Muscle of arm (tissue), 14 donors: ENCODE measurements at places on chromosomes 6 and 20. TPM values are rescaled to one million over a fixed set of nuclear protein-coding genes. Genes with fewer than 3 reads are reported as not detected.

Gene OSBPL2
- polyA plus RNA-seq: 25.4 TPM

Gene TMEM151B
- 0.54 TPM for polyA plus RNA-seq

Gene TRIM31
- not detected for polyA plus RNA-seq

Gene RNF182
- 3.7 TPM for polyA plus RNA-seq

Gene SRMS
- polyA plus RNA-seq: not detected

Gene BPIFA1
- not detected for polyA plus RNA-seq

Gene HLA-DQB2
- polyA plus RNA-seq: not detected

Gene ANKS1A
- polyA plus RNA-seq: 31.3 TPM

Gene WFDC10B
- not detected for polyA plus RNA-seq

GRCh38 chr20:52410731-52411234 is 219.2 kb upstream of the ZFP64 start:
- no peak for DNase-seq

- DNase-seq: no peak
These were observed 108.0 kb downstream of the PRND start for GRCh38 chr20:4829514-4830215.

GRCh38 chr6:5726976-5727718 is 279.6 kb downstream of the NRN1 start:
- DNase-seq: no peak

- DNase-seq: no peak
These were observed 137.5 kb downstream of the NRN1 start for GRCh38 chr6:5869261-5869660.

- no peak for DNase-seq
These were observed 19.9 kb downstream of the GATA5 start for GRCh38 chr20:62455929-62456328.

DNA sequence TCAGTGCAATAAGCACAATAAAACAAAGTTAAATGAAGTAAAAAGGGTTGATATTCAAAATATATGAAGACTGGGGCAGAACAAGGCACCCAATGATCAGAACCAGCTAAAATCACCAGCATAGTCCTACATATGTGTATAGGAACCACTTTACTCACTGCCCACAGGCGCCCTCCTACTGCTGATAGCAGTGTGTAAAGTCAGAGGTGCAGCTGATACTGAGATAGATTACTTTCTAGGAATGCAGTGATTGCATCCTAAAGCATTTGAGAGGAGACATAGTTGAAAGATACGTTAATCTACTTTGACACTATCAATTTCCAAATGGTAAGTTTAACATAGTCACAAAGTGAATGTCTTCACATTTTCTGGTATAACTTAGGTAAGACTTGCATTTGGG is 161.1 kb upstream of the MCHR2 start:
- DNase-seq: no peak

GRCh38 chr6:112184951-112185350 is 69.4 kb downstream of the LAMA4 start:
- DNase-seq: no peak

- no peak for DNase-seq
These were observed 424.7 kb downstream of the MMUT start for GRCh38 chr6:49038294-49038822.

- DNase-seq: peak; percentile 57
These were observed 220.2 kb upstream of the EXOC2 start for GRCh38 chr6:912871-913835.

GRCh38 chr20:60254901-60255411 is 296.7 kb downstream of the CDH26 start:
- no peak for DNase-seq

GRCh38 chr6:111267764-111268333 is 180.5 kb downstream of the SLC16A10 start:
- no peak for DNase-seq

GRCh38 chr20:11891077-11891775 is 26.5 kb upstream of the BTBD3 start:
- DNase-seq: peak; percentile 69

- DNase-seq: no peak
These were observed 148.1 kb upstream of the TENT5A start for GRCh38 chr6:81900616-81901015.

DNA sequence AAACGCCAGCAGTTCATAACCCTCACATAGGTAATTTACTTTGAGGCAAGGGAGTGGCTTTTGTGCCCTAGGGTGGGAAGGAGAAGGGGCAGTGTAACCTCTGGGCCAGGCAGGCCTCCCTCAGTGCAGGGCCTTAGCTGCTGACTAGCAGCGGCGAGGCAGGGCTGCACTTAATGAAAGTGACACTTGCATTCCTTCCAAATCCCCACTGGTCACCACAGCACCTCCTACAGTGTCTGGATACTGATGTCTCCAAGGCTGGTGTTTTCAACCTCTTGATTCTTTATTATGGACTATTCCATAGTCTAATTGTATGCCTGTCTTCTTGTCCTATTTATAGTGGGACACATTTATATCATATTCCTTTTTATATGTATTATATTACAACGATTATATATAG is 152.7 kb downstream of the LY86 start:
- no peak for DNase-seq

DNA sequence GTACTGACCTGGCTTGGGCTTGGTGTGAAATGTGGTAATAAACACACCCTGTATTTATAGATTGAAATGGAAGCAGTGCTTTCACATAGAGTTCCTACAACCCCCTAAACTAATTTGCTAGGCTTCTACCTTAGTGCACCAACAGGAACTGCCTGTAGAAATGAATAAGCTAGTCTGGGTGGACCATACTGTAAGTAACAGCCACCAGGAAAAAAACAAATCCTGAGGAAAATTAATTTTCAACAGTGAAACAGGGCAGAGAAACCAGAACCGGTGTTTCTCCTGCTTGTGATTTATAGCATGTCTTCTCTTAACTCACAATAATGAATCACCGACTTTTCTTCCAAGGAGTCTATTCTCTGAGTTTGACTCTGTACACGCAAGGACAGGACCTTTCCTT is 184.8 kb upstream of the HDAC2 start:
- no peak for DNase-seq

DNA sequence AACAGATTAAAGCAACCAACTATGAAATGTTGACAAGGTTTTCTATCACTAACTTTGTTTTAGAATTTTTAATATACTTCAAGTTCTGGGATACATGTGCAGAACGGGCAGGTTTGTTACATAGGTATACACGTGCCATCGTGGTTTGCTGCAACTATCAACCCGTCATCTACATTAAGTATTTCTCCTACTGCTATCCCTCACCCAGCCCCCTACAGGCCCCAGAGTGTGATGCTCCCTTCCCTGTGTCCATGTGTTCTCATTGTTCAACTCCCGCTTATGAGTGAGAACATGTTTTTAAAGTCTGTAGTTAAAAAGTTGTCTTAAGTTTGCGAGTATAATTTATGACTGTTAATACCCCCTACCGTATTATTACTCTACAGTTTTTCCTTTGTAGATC is 844.3 kb upstream of the MANEA start:
- DNase-seq: no peak

- DNase-seq: no peak
These were observed 374.5 kb downstream of the RNGTT start for GRCh38 chr6:88588938-88589337.

- no peak for DNase-seq
These were observed 28.3 kb downstream of the NFATC2 start for GRCh38 chr20:51514249-51514648.

- DNase-seq: peak; percentile 75
These were observed 161.6 kb upstream of the TNFAIP3 start for GRCh38 chr6:137705160-137706082.

DNA sequence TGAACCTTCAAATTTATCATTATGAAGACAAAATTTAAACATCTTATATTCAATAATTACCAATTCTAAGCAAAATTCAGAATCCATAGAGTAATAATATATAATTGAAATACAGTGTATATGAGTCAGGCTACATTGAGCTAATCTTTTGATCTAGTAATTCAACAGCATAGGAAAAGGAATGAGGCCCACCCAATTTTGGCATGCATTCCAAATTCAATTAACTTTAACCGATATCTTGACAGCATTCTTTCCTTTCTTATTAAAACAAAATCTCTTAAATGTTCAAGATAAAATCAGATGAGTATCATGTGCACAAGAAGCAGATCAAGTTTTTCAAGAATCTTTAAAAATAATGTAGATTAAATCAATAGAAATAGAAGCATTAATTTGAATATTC is 132.9 kb upstream of the QKI start:
- no peak for DNase-seq

GRCh38 chr6:167462514-167463312 is 137.8 kb downstream of the TTLL2 start:
- DNase-seq: no peak

GRCh38 chr6:167797011-167797471 is 29.7 kb upstream of the AFDN start:
- no peak for DNase-seq

DNA sequence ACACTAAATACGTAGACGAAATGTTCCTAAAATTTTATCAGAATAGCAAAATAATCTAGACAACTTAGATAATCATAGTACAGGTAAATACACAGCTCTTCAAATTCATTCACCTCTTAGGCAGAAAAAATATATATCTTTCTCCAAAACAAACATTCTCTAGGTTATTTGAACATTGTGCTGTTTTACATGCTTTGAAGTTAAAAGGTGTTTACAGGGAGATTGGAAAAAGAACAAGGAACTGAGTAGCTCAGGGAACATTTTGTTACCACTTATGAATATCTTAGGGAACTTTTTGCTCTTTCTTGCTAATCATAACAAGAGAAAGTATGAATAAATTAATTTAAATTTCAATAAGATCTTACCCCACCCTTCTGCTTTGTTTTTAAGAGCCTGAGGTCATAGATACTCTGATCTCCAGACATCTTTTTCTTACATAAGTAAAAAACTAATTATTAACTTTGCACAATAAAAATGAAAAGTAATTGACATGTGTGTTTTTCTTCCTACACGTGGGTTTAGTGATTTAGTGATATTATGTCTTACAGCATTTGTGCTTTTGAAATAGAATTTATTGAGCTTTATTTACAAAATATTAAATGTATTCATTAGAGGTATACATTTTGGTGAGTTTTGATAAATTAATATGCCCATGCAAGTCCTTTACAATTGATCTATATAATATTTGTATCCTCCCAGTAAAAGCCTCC is 1141.4 kb upstream of the EYS start:
- no peak for DNase-seq

GRCh38 chr6:106885679-106886078 is 88.8 kb downstream of the CD24 start:
- no peak for DNase-seq

DNA sequence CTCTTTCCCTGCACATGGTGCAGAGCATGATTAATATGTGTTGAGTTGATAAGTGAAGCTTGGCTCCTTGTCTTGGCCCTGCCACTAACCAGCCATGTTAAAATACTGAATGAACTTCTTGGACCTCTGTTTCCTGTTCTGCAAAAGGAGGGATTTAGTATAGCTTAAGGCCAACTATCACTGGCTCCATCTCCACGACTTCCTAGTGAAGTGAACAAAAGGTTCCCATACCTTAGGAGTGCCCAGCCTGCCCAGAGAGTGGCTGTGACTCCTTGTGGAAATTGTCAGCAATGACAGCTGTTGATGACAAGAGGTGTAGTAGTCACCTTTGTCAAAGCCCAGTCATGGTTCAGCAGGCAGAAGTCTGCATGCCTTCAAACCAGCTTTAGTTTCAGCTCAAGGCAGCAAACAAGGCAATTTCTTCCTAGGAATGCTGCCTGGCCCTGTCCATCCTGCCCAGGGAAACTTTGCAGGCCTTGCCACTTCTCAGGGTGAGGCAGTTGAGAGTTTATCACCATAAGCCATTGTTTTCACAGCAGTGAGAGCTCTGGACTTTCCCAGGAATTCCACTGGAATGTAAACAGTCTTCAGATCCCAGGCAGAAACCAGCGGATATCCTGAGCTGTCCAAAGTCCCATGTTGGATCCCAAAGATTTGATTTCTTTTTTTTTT is 169.7 kb upstream of the TNFAIP3 start:
- no peak for DNase-seq

DNA sequence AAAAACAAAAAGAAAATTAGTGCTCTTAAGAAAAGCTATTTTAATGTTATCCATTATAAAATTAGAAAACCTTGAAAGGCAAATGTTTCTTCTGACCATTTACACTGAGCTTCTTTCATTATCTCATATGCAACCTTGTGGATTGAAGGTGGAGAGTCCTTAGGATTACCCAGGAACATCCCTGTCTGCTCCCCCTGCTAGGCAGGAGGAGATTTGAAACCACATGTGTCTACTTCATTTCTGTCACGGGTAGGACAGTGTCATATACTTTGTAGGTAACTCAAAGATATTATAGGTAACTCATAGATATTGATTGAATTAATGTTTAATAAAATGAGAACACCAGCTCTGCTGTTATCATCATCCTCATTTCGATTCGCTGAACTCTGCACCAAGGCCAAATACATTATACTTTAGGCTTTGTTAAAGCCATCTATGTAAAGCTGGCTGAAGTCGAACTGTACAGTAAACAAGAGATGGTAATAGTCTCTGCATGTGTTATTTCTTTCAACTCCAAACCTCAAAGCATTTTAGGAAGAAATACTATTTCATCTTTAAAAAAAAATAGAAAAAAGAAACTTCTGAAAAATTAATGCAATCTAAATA is 49.5 kb downstream of the HDAC2 start:
- DNase-seq: no peak

DNA sequence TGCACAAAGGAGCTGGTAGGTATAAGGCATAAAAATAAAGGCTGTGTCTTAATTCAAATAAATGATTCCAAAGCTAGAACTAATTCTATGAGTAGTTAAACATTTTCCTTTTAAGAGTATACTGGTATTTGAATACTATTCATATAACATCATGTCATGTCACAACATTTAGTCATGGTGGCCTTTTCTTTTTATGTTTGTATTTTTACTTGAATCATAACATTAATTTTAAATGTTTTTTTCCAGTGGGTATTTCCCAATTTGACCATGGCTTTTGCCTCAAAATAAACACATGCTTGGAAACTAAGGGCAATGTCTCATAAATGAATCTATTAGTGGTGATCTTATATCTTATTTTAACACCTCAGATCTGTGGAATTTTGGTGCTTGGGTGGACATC is 177.1 kb downstream of the CD109 start:
- no peak for DNase-seq

DNA sequence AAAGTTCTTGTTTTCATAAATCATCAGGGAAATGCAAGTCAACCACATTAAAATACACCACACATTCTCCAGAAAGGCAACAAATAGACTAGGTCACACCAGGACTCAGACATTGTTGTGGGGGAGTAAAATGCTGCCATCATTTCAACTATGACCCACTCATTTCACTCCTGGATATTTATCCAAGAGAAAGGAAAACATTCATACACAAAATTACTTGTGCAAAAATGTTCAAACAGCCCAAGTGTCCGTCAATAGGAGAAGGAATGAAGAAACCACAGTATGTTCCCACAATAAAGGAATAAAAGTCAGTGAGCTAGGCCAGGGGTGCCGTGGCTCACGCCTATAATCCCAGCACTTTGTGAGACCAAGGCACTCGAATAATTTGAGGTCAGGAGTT is 81.5 kb upstream of the QKI start:
- DNase-seq: no peak

- DNase-seq: no peak
These were observed 232.5 kb downstream of the BTBD9 start for GRCh38 chr6:38407192-38407591.
